Right atrium auricular region (tissue), 2 donors: ENCODE measurements at places on chromosomes 1 and 21. TPM values are rescaled to one million over a fixed set of nuclear protein-coding genes. Genes with fewer than 3 reads are reported as not detected.
A peak's percentile ranks its signal among the peaks of the same experiment; 100 is the strongest.

GRCh38 chr1:67700692-67701410, 15.8 kb downstream of the GADD45A start:
- no peak overlapping the region for H3K27ac ChIP-seq
- no peak for DNase-seq
- H3K27me3 ChIP-seq, result no peaks in the 10 kb centered on the region
- H3K4me1 ChIP-seq, result peaks cover 8% of the 10 kb centered on the region
- H3K4me3 ChIP-seq, result no peak overlapping the region
- peaks cover 12% of the 10 kb centered on the region for H3K36me3 ChIP-seq

- no peak overlapping the region for H3K4me3 ChIP-seq
- H3K36me3 ChIP-seq, result no peaks in the 10 kb centered on the region
- no peaks in the 10 kb centered on the region for H3K4me1 ChIP-seq
Measured at GRCh38 chr21:46613391-46613790, 8.5 kb upstream of the S100B start.

DNA sequence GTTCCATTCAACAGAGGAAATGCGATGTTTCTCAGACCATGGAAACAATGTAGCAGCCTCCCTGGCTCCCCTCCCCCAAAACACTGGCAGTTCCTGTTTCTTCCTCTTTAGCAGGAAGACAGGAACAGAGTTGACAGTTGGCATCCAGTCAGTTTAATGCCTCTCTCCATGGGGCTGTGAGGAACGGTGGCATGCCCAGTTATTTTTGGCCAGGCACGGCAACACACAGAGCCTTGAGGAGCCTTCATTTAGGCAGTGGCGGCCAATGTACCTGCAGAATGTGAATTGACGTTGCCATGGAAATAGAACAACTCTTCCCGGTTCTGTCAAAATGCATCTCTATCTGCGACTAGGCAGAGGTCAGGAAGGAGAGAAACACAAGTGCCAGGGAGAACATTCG, 330.6 kb downstream of the DSCAM start:
- H3K4me1 ChIP-seq, result no peaks in the 10 kb centered on the region
- no peak overlapping the region for H3K4me3 ChIP-seq
- no peaks in the 10 kb centered on the region for H3K36me3 ChIP-seq
- H3K27ac ChIP-seq, result no peak overlapping the region
- H3K27me3 ChIP-seq, result no peaks in the 10 kb centered on the region
- DNase-seq, result no peak

- no peaks in the 10 kb centered on the region for H3K36me3 ChIP-seq
- H3K27me3 ChIP-seq, result no peaks in the 10 kb centered on the region
- H3K4me1 ChIP-seq, result no peaks in the 10 kb centered on the region
- H3K27ac ChIP-seq, result no peak overlapping the region
Measured at GRCh38 chr21:19148056-19148455, 744.5 kb upstream of the TMPRSS15 start.

Gene COL11A1
- not detected for total RNA-seq

DNA sequence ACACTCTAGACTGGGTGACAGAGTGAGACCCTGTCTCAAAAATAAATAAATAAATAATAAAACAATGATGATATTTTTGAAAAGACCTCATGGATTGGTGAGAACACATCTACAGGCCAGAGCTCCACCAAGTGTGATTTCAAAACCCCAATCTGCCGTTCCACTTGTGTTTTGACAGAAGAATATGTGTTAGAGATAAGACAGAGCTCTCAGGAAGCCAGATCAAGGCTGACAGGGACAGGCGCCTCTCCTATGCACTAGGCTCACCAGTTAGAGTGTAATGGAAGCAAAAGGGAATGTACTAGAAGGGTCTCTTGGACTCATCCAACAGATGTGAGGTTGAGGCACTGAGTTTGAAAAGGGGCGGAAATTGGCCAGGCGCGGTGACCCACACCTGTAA, 110.7 kb upstream of the ERRFI1 start:
- H3K27me3 ChIP-seq, result no peaks in the 10 kb centered on the region
- H3K36me3 ChIP-seq, result no peaks in the 10 kb centered on the region
- H3K4me1 ChIP-seq, result peaks cover 33% of the 10 kb centered on the region
- no peak overlapping the region for H3K4me3 ChIP-seq
- peak overlapping the region; percentile 64 for H3K27ac ChIP-seq

Gene DNAH14
- 5.8 TPM for total RNA-seq

GRCh38 chr1:93976291-93976690, 67.1 kb upstream of the GCLM start:
- H3K27me3 ChIP-seq, result no peaks in the 10 kb centered on the region
- no peak overlapping the region for H3K27ac ChIP-seq
- peaks cover 8% of the 10 kb centered on the region for H3K4me1 ChIP-seq
- H3K4me3 ChIP-seq, result no peak overlapping the region

- no peak overlapping the region for H3K4me3 ChIP-seq
- H3K36me3 ChIP-seq, result no peaks in the 10 kb centered on the region
- H3K4me1 ChIP-seq, result no peaks in the 10 kb centered on the region
Measured at GRCh38 chr1:209202830-209203532, 380.5 kb upstream of the CAMK1G start.

DNA sequence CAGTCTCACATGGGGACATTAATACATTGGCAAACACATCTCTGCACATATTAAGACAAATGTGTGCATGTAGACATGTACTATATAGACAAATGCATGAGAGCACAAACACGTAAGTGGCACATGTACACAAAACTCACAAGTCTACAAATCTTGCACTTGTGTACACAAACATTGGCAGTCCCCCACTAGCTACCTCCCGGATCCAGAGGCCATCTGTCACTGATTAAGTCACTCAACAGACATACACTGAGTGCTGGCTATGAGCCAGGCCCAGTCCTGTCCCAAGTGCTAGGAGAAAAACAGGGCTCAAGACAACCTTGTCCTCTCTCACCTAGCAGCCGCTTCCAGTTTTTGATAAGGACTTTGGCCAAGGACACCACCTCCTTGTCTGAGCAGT, 7.0 kb downstream of the TCEA3 start:
- no peaks in the 10 kb centered on the region for H3K36me3 ChIP-seq
- no peak for DNase-seq
- H3K4me3 ChIP-seq, result no peak overlapping the region
- H3K27me3 ChIP-seq, result no peaks in the 10 kb centered on the region
- peaks cover 14% of the 10 kb centered on the region for H3K4me1 ChIP-seq
- H3K27ac ChIP-seq, result peak overlapping the region; percentile 19

- no peak for DNase-seq
- H3K27ac ChIP-seq, result no peak overlapping the region
- no peaks in the 10 kb centered on the region for H3K36me3 ChIP-seq
- H3K4me3 ChIP-seq, result no peak overlapping the region
Measured at GRCh38 chr1:218201601-218202000, 83.5 kb upstream of the RRP15 start.

GRCh38 chr1:42335809-42336518, 929 bp upstream of the FOXJ3 start:
- no peaks in the 10 kb centered on the region for H3K4me1 ChIP-seq
- H3K36me3 ChIP-seq, result no peaks in the 10 kb centered on the region
- no peaks in the 10 kb centered on the region for H3K27me3 ChIP-seq
- H3K4me3 ChIP-seq, result peak overlapping the region; percentile 81

DNA sequence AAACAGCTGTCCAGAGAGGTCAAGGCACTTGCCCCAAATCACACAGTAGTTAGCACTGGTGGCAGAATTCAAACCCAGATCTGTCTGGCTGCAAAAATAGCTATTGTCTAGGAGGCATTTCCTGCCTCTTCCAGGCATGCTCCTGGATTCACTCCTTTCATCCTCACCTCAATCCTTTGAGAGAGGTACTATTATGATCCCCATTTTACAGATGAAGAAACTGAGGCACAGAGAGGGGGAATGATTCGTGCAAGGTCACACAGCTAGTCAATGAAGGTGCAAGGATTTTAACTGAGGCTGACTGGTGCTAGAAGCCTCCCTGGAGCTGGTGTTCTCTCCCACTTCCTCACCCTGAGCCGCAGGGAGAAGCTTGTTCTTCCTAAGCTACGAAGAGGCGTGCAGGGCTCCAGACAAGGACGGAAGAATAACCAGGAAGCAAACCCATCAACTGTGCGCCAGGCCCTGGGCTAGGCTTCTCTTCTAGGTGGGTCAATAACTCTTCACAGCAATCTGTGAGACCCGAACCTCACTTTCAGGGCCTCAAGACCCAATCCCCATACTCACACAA, 631 bp upstream of the LAPTM5 start:
- H3K27ac ChIP-seq, result peak overlapping the region; percentile 45
- H3K27me3 ChIP-seq, result no peaks in the 10 kb centered on the region
- no peaks in the 10 kb centered on the region for H3K36me3 ChIP-seq
- no peaks in the 10 kb centered on the region for H3K4me1 ChIP-seq
- H3K4me3 ChIP-seq, result no peak overlapping the region
- no peak for DNase-seq

Gene CMPK1
- 72.3 TPM for total RNA-seq

DNA sequence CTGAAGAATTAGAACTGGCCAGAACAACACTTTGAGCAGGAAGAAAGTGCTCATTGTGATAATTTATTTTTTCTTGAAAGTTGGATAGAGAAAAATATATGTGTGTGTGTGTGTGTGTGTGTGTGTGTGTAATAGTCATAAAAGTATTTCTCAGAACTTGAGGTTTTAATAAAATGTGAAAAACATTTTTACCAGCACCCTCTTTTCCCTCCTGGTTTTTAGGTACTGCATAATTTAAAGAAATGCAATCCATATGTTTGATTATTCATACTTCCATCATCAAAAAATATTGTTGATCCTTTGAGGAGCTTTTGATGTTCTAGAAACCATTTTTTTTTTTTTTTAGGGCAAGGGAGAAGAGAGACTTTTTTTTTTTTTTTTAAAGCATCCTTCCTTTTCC, 66.8 kb upstream of the JUN start:
- no peaks in the 10 kb centered on the region for H3K4me1 ChIP-seq
- no peak overlapping the region for H3K27ac ChIP-seq
- H3K4me3 ChIP-seq, result no peak overlapping the region
- H3K27me3 ChIP-seq, result no peaks in the 10 kb centered on the region
- no peaks in the 10 kb centered on the region for H3K36me3 ChIP-seq
- no peak for DNase-seq

DNA sequence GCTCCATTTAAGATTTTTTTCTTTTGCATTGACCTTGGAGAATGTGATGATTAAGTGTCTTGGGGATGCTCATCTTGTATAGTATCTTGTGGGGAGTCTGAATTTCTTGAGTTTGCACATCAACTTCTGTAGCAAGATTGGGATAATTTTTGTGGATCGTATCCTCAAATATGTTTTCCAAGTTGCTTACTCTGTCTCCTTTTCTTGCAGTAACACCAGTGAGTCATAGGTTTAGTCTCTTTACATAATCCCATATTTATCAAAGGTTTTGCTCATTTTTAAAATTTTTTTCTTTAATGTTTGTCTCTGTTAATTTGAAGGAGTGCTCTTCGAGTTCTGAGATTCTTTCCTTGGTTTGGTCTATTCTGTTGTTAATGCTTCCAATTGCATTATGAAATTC, 41.7 kb upstream of the ANGPTL1 start:
- no peaks in the 10 kb centered on the region for H3K36me3 ChIP-seq
- no peak overlapping the region for H3K27ac ChIP-seq
- H3K4me1 ChIP-seq, result no peaks in the 10 kb centered on the region
- H3K4me3 ChIP-seq, result no peak overlapping the region

DNA sequence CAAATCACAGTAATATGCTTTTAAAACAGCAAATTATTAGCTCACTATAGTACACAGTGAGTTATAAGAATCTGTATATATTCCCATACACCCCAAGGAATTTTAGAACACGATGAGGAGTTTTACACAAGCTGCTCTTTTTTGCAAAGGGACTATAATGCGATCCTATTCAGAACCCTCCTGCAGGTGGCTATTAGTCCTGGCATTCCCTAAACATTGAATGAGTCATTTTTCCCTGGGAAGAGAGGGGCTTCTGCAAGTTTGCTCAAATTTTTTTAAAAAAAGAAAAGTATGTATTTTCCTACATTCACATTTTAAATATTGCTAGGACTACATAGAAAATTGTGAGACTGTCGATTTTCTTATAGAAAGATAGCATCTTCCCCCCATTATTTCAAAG, 106.3 kb downstream of the COL11A1 start:
- no peaks in the 10 kb centered on the region for H3K36me3 ChIP-seq
- H3K4me3 ChIP-seq, result no peak overlapping the region
- no peaks in the 10 kb centered on the region for H3K4me1 ChIP-seq
- no peak overlapping the region for H3K27ac ChIP-seq
- H3K27me3 ChIP-seq, result no peaks in the 10 kb centered on the region
- no peak for DNase-seq

- peak overlapping the region; percentile 79 for H3K27ac ChIP-seq
- H3K36me3 ChIP-seq, result no peaks in the 10 kb centered on the region
- peak; percentile 73 for DNase-seq
- H3K27me3 ChIP-seq, result no peaks in the 10 kb centered on the region
- peaks cover 8% of the 10 kb centered on the region for H3K4me1 ChIP-seq
- H3K4me3 ChIP-seq, result no peak overlapping the region
Measured at GRCh38 chr1:163875200-163875926, 553.6 kb downstream of the NUF2 start.

Gene TGFBR3
- total RNA-seq, result 64.8 TPM

- H3K36me3 ChIP-seq, result no peaks in the 10 kb centered on the region
- DNase-seq, result peak; percentile 91
- H3K27me3 ChIP-seq, result no peaks in the 10 kb centered on the region
- no peaks in the 10 kb centered on the region for H3K4me1 ChIP-seq
Measured at GRCh38 chr1:56255516-56256152, 323.7 kb downstream of the PLPP3 start.

DNA sequence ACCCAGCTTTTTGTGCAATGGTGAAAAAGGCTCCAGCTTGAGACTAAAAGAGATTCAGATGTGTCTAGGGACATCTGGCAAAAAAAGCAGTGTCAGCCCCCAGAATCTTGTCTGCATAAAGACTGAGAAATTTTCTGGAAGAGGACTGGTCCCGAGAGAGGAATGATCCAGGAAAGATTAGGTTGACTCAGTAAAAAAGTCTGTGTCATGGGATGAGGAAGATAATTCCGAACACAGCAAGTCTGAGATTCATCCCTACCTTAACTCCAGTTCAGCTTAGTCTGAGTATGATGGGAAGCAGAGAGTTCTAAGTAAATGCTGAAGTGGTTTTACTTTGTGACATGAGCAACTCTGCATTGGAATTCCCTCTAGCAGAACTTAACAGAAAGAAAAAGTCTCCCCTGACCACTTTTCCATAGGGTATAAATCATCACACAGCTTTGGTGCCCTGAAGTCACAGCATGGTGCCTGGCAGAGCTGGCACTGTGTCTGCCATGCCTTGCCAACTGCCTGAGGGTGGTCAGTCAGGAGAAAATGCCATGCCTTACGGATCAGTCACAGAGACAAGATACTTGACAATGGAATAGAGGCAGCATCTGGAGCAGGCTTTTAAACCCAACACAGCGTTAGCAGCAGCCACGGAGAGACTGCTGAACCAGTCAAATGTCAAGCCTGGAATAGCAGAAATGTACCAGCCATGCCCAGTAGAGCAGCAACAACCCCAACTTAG, 153.4 kb downstream of the ZC3H11B start:
- H3K36me3 ChIP-seq, result no peaks in the 10 kb centered on the region
- H3K27me3 ChIP-seq, result no peaks in the 10 kb centered on the region
- H3K4me1 ChIP-seq, result no peaks in the 10 kb centered on the region
- no peak overlapping the region for H3K4me3 ChIP-seq
- no peak overlapping the region for H3K27ac ChIP-seq
- no peak for DNase-seq

DNA sequence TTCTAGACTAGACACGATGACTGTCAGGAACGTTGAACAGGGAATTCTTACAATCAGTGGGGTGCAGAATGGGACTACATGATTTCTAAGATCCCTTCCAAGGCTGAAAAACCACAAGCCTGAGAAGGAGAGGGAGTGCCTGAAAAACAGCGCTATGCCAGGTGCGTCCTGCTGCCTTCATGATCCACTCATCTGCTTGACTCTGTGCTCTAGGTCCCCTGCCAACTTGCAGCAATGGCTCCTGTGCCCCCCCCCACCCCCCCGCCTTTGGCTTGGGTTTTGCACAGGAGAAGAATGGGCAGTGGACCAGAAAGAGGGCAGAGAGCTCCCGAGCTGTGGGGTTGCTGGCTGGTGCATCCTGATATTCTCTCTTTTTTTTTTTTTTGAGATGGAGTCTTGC, 5.9 kb downstream of the SLC2A7 start:
- H3K4me3 ChIP-seq, result no peak overlapping the region
- H3K36me3 ChIP-seq, result no peaks in the 10 kb centered on the region
- H3K27me3 ChIP-seq, result no peaks in the 10 kb centered on the region
- no peak for DNase-seq
